Hematopoietic multipotent progenitor cell treated with erythropoietin and hydrocortisone succinate and interleukin-3 and kit ligand, for 15 days (in vitro differentiated cells): ENCODE measurements at places on chromosomes 3 and 15.

- peak; percentile 37 for DNase-seq
Observed at GRCh38 chr3:46565607-46566039, 479 bp downstream of the LRRC2 start.

DNA sequence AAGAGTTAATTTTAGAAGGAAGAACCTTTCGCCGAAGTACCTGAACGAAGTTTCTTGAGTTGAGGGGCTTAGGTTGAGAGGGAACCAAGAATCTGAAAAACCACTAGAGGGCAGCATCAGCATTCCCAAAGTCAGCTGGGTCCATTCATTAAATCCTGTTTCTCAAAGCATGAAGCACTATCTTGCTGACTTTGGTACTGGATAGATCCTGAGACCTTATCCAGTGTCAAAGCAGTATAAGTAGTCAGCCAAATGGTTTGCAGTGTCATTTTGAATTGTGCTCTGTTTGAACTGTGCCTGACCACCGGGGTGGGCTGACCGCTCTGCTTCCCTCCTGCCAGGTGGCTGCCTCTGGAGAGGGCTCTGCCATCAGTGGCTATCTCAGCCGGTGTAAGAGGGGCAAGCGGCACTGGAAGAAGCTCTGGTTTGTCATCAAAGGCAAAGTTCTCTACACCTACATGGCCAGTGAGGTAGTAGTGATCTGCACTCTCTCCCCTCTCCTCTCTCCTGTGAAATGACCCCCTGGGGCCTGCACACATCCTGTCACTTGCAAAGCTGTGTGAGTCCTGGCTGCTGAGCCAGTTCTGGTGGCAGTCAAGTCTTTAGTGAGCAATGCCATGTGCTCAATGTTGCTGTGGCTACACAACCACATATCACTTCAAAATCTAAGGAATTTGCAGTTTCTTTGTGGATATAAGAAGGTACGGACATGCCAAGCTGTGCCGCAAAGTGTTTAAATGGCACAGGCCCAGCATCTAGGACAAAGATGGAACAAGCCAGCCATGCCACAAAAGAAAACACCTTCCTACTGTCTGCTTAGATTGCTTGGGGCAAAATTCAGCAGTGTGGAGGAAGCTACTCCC, 21.4 kb upstream of the NR2C2 start:
- peak; percentile 70 for DNase-seq

GRCh38 chr3:29178809-29179793, 101.8 kb upstream of the RBMS3 start:
- no peak for DNase-seq

GRCh38 chr3:124829819-124830554, 57.2 kb downstream of the ITGB5 start:
- DNase-seq: no peak
